ENCODE measurements at places on chromosomes 13 and 19. TPM values are rescaled to one million over a fixed set of nuclear protein-coding genes. Genes with fewer than 3 reads are reported as not detected.

CADM4 gene
- total RNA-seq: 1.0 TPM

LILRA1 gene
- not detected for total RNA-seq

CCDC8 gene
- 8.9 TPM for total RNA-seq

DIAPH3 gene
- 9.5 TPM for total RNA-seq

ZNF579 gene
- total RNA-seq: 7.1 TPM

FPR2 gene
- not detected for total RNA-seq

Data from GM23248 (cell line).